NCI-H460 (cell line): ENCODE measurements at places on chromosomes 5 and 9.
A peak's percentile ranks its signal among the peaks of the same experiment; 100 is the strongest.

GRCh38 chr9:132986640-132987620 lies 8.4 kb downstream of the GFI1B start:
- no peak for DNase-seq

DNA sequence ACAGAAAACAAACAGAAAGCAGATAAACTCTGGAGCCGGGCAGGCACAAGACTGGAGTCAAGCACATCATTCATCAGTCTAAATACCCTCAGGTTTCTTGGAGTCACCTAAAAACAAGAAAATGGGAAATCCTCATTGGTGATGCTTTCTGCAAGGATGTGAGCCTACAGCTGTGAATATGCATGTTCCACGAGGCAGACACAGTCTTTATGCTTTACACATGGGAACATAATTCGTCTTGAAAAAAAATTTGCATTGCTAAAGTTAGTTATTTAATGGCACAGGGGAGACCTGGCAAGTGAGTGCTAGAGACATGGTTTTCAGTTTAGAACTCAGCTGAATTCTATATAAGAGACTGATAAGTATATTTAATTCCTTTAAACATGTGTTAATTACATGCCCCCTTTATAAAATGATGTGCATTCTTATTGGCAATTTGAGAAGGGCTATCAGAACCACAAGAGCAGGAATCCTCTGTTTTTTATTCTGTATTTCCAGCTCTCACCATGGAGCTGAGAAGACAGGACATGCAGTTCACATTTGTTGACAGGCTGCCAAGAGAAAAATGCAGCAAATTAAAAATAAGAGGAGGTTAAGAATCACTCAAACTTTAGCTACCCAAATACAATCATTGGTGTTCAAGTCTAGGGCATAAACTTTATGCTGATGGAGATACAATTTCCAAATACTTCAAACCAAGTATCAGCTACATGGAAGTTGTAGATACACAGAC lies 438.0 kb upstream of the MPDZ start:
- no peak for DNase-seq

- DNase-seq = peak; percentile 40
Measured at GRCh38 chr9:72925891-72926290, 27.0 kb downstream of the ALDH1A1 start.

- no peak for DNase-seq
Measured at GRCh38 chr9:27351438-27351837, 54.5 kb upstream of the EQTN start.

GRCh38 chr5:78720227-78720985 lies 71.8 kb upstream of the LHFPL2 start:
- no peak for DNase-seq

DNA sequence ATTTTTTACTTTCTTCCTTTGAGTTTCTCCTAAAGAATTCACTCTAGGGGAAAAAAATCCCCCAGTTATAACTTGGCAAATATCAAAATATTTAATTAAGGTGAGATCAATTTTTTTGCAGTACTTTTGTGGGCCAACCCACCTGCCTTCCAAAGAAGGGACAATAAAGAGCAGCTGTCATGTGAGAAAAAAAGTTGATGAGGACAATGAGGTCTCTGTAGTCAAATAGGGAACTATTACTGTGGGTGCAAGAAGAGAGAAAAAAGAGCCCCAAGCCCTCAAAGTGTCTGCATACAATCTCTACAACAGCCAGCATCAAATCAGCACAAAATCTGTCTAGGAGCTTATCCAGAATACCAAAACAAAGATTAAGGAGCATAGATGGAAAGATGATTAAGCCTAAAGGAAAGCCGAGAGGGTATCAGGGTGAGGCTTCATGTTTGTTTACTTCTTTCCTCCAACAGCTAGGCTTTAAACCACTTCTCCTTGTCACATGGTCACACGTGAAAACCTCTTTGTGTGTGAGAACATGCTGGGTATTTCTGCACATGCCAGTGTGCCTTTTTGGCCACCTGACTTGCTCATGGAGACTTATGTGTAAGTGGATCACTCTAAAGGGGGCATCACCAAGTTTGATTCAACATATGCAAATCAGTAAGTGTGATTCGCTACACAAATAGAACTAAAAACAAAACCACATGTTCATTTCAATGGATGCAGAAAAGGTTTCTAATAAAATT lies 19.2 kb upstream of the FYB1 start:
- no peak for DNase-seq

DNA sequence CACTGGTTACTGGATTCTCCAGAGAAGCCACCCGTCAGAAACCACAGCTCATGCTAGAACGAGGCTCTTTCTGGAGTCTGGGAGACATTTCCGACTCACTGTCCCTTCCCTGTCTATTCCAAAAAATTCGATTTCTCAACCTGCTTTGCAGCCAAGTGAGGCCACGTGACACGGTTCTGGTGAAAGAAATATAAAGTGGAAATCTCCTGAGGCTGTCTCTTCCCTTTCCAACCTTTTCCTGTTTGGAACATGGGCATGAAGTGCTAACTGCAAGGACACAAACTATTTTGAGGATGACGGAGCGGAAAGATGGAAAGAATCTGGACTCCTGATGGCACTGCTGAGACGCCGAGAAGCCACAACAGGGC lies 6.1 kb upstream of the PTGS1 start:
- no peak for DNase-seq
